ENCODE measurements at places on chromosomes 5 and 9.

GRCh38 chr5:92916036-92916435, 665.0 kb downstream of the NR2F1-AS1 start:
- H3K4me3 ChIP-seq: no peak overlapping the region
- no peaks in the 10 kb centered on the region for H3K36me3 ChIP-seq
- peak overlapping the region; percentile 26 for H3K27ac ChIP-seq
- H3K4me1 ChIP-seq: no peaks in the 10 kb centered on the region
- no peak for DNase-seq

DNA sequence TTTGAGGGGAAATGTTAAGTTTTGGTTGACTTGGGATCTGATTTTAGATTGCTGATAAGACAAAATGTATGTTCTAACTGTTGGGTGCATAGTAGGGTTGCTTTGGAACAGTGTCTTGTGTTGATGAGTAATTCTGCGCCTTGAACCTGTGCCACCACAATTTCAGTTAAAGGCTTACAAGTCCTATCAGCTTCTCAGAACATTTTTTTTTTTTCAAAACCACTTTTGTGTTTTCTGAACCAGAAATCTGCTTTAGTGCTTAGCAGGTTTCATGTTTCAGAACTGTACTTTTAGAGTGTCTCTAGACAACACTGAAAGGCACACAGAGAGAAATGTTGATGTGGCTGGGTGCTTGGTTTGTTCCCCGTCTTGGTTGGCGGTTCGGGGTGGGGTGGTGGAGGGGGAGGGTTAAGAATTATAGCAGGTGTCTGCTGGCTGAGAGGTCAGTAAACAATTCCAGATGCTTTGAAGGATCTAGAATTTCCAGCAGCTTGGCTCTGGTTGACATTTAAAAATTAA, 84.6 kb downstream of the ANKRD55 start:
- H3K27ac ChIP-seq: no peak overlapping the region
- DNase-seq: no peak
- no peaks in the 10 kb centered on the region for H3K4me1 ChIP-seq
- no peak overlapping the region for H3K4me3 ChIP-seq
- H3K27me3 ChIP-seq: no peaks in the 10 kb centered on the region

DNA sequence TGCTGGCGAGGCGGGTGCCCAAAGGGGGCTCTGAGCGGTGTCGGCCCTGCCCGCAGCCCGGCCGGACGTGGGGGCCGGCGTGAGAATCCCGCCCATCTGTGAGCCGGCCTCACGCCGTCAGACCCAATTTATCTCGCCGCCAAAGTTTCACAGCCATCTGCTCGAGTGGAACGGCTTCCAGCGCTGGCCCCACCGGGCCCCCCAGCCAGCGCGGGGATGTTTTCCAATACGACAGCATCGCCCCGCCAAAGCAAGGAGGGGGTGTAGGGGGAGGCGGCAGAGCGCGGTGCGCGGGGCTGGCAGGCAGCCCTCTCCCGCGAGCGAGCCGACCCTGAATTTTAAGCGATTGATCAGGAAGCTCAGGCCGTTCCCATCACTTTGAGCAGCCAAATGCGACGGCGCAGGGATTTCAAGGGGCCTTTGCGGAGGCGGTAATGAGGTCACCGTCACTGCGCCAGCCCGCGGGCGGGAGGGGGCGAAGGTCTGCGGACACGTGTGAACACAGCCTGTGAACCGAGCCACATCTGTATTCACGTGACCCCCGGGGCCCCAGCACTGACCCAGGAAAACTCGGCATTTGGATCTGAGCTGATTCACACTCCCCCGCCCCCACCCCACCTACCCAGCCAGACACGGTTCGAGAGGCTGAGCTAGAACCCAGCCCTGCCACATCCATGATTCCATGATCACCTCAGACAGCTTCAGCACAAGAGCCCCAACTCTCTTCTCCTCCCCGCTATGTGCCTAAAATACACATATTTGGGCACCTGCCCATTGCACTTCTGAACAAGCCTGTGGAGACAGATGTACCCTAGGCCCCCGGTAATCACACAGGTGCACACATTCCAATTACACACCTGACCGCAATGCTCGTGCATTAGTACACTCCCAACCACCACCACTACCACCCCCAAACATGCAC, 47.8 kb upstream of the PSD2 start:
- peaks cover 66% of the 10 kb centered on the region for H3K4me1 ChIP-seq
- peak overlapping the region; percentile 44 for H3K27ac ChIP-seq
- no peaks in the 10 kb centered on the region for H3K36me3 ChIP-seq
- H3K4me3 ChIP-seq: peak overlapping the region; percentile 40

DNA sequence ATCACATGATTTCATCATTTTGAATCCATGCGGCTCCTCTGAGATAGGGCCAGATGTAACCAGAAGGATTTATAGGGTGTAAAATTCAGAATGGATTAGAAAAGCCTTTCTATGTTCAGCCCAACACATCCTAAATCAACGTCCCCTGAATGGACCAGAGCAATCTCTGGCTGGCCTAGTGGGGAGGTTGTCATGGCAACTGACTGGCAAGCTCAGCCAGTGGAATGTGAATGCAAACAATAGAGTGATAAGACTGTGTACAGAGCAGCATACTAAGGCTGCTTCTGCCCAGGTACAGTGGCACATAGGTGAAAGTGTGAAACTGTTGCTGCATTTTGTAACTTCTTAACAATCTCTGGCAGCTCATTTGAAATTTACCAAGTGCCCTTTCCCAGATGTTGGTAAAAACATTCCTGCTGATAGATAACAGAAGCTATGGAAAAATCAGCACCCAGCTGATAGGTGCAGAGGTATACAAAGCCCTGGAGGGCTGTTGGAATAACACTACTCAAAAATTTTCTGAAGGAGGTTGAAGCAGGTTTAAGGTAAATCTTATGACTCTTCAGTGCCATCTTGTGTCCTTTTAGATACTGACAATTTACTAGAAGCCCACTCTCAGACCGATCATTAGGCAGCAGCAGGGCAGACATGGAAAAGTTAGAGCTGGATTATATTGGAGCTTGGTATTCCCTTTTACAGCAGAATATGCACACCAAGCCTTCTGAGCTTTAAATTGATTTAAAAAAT, 267.2 kb downstream of the RAB3C start:
- H3K36me3 ChIP-seq: no peaks in the 10 kb centered on the region
- H3K4me3 ChIP-seq: no peak overlapping the region
- peak overlapping the region; percentile 51 for H3K27ac ChIP-seq
- peak; percentile 50 for DNase-seq
- peaks cover 6% of the 10 kb centered on the region for H3K4me1 ChIP-seq

All from spinal cord (tissue), 10 donors.